ENCODE measurements at places on chromosomes 5 and 9.

DNA sequence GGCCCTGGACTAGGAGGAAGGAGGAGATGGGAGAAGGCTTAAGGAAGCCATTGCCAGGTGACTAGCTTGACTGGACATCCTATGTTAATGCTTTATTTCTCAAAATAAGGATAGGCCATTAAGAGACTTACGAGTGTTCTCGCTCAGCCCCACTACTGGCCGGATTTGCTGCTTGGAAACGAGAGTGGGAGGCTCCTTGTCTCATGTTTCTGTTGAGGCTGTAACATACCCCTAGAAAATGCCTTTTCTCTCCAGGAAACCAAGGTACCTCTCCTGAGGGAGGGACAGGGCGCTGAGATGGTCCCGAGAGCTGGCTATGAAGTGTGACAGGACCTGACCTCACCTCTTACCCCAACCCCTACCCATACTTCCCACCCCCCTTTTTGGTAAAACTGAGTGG is 60.0 kb downstream of the RALGPS1 start:
- DNase-seq, result no peak

DNA sequence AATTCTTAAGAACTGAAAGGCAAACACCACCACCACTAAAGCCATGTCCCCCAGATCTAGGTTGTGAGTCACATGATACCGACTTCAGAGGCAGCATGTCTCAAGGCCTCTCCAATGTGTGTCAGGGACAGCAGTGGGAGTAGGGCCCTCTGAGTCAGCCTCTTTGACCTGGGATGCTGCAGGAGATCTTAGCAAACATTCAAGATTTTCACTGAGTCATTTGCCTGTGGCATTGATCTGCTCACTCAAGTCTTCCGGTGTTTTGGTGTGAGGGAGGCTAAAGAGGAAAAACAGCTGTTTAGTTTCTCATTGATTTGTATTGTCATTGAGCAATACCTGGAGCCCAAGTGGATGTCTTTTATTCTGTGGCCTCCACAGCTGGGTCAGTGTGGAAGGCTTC is 36.1 kb downstream of the TMC1 start:
- no peak for DNase-seq

DNA sequence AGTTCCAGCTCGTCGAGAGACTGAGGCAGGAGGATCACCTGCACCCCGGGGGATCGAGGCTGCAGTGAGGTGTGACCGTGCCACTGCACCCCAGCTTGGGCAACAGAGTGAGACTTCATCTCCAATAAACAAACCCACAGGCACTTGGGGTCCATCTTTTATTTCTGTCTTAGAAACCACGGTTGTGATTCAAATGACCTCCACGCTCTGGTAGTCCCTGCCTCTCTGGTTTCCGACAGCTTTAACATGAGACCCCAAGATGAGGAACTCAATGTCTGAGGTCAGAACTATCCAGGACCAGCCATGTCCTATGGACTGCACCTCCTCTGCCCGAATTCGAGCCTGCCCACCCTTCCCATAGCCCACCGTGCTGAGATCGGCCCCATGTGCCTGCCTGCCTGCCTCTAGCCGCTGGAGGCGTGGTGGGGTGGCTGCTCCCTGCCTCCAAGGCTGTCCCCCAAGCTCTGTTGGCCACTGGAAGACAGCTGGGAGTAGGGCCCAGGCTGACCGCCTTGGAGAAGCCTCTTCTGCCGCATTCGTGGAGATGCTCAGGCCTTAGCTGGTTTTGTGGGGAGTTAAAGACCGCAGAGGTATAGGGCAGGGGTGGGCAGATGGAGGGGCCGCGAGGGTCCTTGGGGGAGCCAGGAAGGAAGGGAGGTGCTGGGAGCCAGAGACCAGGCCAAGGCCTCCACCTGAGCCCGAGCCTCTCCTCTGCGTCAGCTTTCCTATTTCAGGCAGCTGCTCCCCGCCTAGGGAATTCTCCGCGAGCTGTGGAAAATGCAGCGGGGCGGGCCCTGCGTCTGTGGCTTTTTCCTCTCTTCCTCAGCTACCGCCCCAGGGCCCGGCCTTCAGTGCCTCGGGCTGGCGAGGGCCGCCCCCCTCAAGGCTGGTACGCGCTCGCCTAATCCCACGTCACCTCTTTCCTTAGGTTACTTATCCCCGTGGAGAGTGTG is 6.9 kb upstream of the WDR5 start:
- DNase-seq, result no peak

DNA sequence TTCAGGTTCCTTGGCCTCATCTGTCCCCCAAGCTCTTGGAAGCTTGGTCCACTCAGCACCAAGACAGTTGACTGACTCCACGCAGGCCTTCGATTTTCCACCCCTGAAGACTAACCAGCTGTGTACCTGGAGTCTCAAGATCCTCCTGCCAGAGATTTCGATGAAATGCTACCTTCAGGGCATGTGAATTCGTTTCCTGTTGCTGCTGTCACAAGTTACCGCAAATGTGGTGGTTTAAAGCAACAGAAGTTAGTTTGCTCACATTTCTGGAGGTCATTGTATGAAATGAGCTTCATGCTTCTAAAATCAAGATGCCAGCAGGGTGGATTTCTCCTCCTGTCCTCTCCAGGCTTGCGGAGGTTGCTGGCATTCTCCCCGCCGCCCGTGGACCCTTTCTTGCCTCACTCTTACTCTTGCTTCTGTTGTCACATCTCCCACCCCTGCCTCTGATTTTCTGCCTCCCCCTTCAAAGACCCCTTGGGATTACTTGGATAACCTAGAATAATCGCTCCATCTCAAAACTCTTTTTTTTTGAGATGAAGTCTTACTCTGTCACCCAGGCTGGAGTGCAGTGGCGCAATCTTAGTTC is 27.6 kb upstream of the RETREG1 start:
- no peak for DNase-seq

- peak; percentile 4 for DNase-seq
These were observed 576.3 kb downstream of the PDE4D start for GRCh38 chr5:59317023-59317773.

DNA sequence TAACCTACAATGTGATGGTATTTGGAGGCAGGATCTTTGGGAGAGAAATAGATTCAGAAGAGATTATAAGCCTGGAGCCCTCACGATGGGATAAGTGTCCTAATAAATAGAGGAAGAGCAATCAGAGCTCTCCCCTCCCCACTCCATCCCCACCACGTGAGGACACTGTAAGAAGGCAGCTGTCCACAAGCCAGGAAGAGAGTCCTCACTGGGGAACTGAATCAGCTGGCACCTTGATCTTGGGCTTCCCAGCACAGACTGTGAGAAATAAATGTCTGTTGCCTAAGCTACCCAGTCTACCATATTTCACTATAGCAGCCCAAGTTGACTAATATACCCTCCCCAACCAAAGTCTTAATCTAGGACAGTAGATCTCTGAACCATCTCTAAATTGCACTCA is 118.1 kb downstream of the SUSD1 start:
- no peak for DNase-seq

DNA sequence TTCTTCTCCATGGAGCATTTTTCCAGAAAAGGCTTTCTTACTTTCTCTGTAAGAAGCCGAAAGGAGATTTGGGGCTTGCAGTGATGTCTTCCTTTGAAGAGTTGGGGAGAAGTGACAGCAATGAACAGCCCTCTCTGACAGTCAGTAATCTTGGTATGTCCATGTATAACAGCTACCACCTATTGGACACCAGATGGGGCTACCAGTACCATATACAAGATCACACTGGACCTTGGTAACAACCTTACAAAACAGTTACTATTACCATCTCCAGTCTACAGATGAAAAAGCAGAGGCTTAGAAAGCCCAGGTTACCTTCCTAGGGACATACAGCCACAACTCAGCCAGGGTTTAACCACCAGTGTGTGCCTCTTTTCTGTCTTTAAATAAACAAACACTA is 272.7 kb upstream of the TRPC7 start:
- DNase-seq, result no peak

DNA sequence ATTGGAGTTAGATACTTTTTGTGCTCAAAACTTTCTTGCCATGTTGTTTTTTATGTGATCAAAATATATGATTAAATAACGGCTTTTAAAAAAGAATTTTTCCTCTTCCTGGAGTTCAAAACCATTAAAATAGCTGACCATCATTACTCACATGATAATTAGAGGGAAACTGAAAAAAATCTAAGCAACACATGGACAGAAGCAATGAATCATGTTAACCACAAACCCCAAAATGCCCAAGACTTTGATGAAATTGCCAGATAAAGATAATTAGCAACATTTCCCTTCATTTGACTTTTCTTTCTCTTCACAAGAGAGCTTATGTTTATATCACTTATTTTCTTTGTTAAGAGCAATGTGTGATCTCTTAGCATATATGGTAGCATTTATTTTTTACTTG is 1294.2 kb downstream of the EFNA5 start:
- no peak for DNase-seq

DNA sequence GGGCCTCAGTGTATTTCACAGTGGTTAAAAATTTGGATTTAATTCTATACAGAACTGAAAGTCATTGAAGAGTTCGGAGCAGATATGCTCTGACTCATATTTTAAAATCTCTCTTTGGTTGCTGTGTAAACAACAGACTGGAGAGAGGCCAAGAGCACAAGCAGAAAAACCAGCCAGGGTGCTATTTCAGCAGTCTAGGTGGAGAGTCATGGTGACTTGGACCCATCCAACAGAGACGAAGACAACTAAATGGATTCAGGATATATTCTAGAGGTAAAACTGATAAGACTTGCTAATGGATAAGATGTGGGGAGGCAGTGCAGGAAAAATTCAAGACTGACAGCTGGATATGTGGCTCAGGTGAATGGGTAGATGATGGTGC is 168.9 kb downstream of the MAPKAP1 start:
- peak; percentile 83 for DNase-seq

GRCh38 chr9:38126730-38127129 is 57.7 kb upstream of the SHB start:
- peak; percentile 98 for DNase-seq

DNA sequence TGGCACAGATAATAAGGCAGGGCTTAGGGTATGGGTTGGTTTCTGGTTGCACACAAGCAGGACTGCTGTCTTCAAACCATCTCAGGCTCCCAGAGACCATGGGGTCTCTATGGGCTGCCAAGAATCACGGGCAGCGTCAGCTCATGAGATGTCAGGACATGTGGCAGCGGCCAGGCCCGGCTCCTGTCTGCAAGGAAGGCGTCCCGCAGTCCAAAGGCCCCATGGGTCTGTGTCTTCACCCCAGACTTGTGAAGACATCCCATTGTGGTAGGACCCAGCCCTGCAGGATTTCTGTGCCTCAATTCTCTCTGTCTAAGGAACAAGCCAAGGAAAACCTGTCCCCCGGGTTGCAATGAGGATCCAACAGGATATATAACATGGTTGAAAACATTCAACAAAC is 32.6 kb downstream of the IPPK start:
- no peak for DNase-seq

DNA sequence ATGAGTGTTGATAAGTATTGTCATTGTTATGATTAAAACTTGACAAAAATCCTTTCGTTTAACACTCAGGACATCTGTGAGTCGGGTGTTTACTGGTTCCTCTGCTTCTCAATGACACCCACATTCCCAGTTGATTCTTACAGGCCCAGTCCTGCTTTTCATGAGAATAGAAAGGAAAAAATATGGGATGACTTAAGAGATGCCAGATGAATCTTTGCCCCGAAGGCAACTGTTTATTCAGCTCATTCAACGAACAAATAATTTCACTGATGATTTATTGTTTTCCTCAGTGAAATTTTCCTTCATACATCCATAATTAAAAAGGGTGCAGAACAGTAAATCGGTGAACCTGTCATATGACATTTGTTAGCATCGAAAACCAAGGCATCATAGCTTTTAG is 452.4 kb upstream of the WWC1 start:
- no peak for DNase-seq

DNA sequence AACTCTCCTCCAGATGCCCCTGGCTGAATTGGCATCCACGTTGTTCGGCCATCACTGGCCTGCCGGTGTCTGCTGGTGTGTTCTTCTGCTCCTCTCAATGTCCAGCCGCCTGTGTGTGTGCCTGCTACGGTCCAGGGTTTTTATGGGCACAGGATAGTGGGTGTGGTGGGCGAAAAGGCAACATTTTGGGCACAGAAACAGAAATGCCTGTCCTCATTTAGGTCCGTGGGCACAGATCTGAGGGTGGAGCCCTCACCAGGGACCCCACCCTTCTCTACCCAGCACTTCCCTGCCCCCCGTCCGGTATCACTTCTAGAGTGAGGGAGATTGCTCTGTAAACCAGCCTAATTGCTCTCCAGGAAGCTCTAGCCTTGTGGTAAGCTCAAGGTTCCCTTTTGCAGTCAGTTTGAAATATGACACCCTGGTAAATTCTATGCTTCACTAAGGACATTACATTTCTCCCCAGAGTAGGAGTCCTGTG is 410.1 kb downstream of the MAT2B start:
- no peak for DNase-seq

GRCh38 chr5:65144136-65144871 is 337.4 kb downstream of the ADAMTS6 start:
- DNase-seq, result no peak

GRCh38 chr9:107251756-107252322 is 31.2 kb upstream of the RAD23B start:
- no peak for DNase-seq
